ENCODE measurements at places on chromosomes 7 and 10.

DNA sequence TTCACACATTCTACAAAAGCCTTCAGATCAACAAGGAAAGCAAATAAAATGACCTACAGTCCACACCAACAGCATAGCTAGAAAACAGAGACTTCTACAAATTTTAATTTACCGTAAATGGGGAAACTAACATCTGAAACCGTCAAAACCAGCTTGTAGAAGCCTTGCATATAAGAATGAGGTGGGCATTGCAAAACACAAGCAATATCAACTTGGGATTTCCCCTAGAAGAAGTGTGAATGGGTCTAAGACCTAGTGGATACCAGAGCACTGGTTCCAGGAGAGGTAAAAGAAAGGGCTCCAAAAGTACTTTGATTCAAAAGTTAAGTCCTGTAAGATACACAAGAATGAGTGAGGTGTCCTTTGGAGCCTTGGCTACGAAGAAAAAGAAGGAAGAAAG lies 18.7 kb downstream of the RTKN2 start:
- no peak for DNase-seq

GRCh38 chr10:62018131-62018911 lies 116.8 kb downstream of the ARID5B start:
- no peak for DNase-seq

GRCh38 chr10:91540733-91541132 lies 92.1 kb downstream of the PPP1R3C start:
- DNase-seq: no peak

GRCh38 chr7:135454060-135454459 lies 55.8 kb downstream of the CNOT4 start:
- no peak for DNase-seq

- no peak for DNase-seq
Observed at GRCh38 chr7:71785216-71785615, 626.9 kb downstream of the CALN1 start.

GRCh38 chr10:3062502-3063186 lies 4.7 kb upstream of the PFKP start:
- no peak for DNase-seq

DNA sequence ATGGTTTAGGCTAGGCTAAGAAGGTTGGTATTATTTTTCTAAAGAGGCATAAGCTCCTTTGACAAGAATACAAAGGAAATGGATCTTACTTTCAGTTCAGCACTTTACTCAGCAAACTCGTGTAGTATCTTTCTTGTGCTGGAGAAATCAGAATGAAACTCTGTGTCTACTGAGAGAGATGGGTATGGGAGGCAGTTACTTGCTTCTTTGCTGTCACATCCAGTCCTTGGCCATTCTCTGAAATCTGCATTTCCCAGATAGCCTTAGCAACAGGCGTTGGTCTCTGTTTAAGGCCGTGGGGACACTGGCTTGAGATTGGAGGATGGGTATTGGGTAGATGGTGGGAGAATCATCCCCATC lies 180.5 kb downstream of the NRP1 start:
- no peak for DNase-seq

DNA sequence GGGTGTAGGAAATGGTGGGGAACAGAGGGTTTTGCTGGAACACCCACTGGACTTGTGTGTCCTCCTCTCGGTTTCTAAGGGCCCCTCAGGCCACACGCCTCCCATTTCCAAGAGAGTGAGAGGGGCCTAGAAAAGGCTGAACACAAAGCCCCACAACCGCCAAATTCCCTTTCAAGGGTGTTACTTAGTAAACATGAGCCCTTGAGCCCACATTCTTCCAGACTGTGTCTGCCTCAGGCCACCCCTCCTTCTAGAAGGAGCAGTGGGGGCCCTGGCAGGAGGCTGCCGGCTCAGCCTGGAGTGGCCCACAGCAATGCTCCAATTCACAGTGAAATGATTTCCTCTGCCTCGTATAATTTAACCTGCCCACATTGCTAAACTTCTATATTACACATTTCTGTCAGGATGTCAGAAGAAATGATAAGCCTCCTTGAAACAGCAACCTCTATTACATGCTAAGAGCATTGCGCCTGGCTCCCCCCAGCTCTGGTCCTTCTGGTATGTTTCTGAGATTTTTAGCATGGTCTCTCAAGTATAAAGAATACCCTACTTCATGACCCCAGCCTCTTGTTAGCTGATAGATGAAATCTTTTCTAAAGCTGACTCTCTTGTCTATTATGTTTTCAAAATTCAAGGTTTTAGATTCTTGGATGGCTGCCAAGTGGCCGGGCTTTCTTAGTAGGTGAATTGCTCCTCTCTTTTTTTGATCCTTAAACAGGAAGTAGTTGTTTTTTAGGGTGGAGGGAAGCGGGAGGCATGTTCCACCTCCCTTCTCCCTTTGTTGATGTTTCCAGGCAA lies 673.9 kb upstream of the GALNT17 start:
- no peak for DNase-seq

- no peak for DNase-seq
Observed at GRCh38 chr7:144388950-144389349, 14.5 kb downstream of the NOBOX start.

- no peak for DNase-seq
Observed at GRCh38 chr7:47792521-47793121, 155.6 kb downstream of the PKD1L1 start.

- DNase-seq: no peak
Observed at GRCh38 chr7:55555160-55555559, 17.1 kb downstream of the VOPP1 start.

- DNase-seq: no peak
Observed at GRCh38 chr10:16195178-16195769, 241.5 kb upstream of the PTER start.

DNA sequence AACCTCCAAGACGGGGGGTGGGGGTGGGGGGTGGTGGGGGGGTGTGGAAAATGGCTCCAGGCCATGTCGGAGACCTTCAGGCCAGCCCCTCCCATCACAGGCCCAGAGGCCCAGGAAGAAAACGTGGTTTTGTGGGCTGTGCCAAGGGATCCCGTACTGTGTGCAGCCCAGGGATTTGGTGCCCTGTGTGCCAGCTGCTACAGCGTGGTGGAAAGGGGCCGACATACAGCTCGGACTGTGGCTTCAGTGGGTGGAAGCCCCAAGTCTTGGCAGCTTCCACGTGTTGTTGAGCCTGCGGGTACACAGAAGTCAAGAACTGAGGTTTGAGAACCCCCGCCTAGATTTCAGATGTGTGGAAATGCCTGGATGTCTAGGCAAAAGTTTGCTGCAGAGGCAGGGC lies 259.7 kb downstream of the HGF start:
- DNase-seq: no peak

DNA sequence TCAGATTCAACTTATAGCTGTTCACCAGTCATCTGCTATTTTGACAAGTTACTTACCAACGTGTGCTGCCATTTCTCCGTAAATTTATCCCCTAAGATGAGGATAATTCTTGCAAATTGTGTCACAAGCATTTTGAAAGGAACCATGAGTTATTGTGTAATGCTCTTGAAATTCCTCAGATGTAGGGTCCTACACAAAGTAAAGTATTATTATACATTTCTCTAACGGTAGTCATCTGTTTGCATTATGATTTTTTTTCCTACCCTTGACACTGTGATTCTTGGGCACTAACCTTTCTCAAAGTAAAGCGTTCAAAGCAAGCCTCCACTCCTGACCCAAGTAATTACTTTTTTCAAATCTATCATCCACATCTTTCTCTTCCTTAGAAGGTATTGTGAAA lies 8.1 kb downstream of the HERC4 start:
- no peak for DNase-seq

DNA sequence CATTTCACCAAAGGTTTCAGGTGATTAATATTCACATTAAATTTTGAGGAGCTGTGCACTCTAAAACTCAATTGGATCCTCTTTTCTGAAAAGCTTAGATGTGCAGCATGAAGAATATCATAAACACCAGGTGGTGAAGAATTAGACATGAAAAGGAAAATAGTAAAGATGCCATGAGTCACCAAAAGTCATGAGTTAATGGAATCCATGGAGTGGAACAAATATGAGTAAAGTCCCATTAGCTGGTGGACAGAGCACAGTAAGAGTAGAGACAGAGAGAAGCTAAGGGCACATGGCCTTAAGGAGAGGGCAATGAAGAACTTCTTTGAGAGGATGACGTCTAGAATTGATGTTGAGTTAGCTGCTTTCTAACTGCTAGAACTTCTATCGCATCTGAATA lies 271.6 kb downstream of the CSTF2T start:
- no peak for DNase-seq

DNA sequence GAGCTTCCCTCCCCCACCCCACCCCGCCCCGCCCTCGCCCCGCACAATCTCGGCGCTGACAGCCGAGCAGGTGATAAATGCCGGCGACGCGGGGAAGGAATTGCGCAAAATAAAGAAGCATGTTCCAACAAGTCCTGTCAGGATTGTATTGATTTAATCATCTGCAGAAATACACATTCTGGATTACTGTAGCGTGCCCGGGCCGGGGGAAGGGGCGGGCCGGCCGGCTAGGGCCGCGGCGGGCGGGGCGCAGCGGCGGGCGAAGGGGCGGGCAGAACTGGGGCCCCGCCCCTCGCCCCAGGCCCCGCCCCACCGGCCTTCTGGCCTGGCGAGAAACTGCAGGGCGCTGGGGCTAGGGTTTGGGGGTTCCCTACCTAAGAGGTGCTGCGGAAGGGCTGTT lies 88.9 kb upstream of the PAX2 start:
- DNase-seq: no peak

DNA sequence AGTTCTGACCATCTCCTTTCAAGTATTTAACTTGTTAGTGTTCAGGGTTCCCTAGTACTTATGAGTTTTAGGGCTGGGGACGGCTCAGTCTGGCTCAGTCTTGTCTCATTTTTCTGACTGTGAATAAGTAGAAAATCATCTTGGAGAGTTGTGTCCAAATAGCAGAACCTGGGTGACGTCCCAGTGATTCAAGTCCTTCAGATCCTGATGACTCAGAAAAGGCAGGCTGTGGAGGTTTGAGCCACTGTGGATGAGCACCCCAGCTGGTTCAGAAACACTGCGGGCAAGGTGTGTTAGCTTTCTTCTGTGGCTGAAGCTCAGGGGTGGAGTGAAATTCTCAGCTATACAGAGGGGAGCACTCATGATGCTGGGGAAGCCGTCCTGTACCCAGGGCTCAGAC lies 154.4 kb upstream of the NPY start:
- no peak for DNase-seq

- DNase-seq: peak; percentile 10
Observed at GRCh38 chr7:127252778-127253280, at the start of gene GRM8. Gene GRM8, minus strand, starts transcription at chr7:127252941.

DNA sequence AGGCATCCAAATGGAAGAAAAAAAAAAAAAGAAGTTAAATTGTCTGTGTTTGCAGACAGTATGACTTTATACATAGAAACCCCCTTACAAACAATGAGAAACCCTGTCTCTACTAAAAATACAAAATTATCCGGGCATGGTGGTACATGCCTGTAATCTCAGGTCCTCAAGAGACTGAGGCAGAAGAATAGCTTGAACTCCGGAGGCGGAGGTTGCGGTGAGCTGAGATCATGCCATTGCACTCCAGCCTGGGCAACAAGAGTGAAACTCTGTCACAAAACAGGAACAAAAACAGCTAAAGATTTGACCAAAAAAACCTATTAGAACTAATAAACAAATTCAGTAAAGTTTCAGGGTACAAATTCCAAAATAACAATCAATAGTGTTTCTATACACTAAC lies 385.8 kb upstream of the GRM3 start:
- no peak for DNase-seq

DNA sequence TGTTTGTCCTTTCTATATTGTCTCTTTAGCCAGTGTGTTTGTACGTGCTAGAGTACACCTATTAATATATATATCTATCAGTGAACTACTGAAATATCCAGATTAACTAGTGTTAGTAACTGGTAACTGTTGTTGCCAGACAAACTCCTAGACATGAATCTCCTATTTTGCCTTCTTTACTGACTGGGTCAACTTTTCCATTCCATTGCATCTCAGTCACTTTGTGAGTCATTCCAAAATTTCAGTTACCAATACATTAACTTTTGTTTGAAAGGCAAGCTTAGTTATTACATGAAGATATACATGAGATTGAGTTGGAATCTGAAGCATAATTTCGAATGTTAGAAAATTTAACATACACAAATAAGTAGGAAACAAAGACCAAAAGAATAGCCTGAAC lies 51.4 kb downstream of the BTAF1 start:
- DNase-seq: no peak

DNA sequence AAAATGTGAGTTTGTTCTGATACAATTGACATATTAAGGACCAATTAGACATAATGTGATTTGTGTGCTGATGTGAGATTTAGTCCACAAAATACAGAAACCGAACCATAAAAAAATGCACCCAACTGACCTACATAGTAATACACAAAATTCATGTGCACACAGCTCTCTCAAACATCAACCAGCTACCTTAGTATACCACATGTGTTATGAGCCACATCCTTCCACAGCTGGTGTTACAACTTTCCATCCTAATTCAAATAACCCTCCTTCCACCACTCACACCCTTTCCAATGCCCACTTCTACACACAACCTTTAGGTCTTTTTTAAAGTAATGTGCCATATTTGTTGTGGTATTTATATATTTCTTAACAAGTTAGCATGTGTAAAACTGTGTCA lies 31.7 kb upstream of the C7orf33 start:
- DNase-seq: no peak

DNA sequence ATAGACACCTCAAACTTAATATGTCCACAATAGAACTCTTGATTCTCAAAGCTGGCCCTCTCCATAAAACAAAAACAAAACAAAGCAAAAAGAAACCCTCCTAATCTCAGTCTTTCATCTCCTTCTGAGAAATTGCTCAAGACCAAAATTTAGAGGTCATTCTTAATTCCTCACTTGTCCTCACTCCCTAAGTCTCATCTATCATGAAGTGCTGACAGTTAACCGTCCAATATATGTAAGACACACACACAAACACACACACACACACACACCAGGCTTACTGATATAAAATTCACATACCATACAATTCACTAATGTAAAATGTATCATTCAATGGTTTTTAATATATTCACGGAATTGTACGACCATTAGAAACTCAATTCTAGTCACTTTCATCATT lies 17.0 kb upstream of the SVIL start:
- no peak for DNase-seq

- DNase-seq: no peak
Observed at GRCh38 chr7:26381476-26382353, 90.1 kb downstream of the SNX10 start.

- DNase-seq: no peak
Observed at GRCh38 chr10:63430999-63431356, 34.8 kb downstream of the JMJD1C start.
